ENCODE measurements at places on chromosomes 2 and 18.

GRCh38 chr2:168954256-168954655 is 53.2 kb downstream of the G6PC2 start:
- DNase-seq, result no peak

DNA sequence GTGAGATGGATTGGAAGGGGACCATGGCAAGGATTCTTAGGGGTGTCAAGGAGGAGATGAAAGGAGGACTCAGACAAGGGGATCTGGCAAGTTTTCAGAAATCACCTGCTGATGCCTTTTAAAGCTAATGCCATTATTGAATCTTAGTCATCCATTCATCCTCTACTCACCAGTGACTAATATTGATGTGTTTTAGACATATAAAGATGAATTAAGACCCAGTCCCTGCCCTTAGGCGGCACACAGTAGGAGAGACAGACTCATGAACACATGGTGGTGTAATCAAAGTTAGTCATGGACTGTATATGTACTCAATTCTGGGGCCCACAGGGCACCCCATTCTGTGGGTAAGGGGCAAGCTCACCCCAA is 56.5 kb upstream of the ATL2 start:
- DNase-seq, result no peak

GRCh38 chr2:144285324-144285723 is 234.6 kb downstream of the ZEB2 start:
- no peak for DNase-seq

DNA sequence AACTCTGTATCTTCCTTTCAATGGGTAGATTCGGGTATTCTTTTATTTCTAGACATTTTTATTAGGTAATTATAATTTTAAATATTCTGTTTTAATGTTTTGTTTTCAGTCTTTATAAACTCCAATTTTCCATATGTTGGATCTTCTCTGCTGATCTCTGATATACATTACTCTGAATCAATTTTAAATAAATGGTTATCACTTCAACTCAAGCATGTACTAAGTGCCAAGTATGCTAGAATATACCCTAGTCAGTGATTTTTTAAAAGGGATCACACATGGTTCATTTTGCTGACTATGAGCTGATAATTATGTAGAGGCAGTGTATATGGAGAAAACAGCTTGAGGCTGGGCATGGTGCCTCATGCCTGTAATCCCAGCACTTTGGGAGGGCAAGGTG is 41.7 kb upstream of the NCOA1 start:
- DNase-seq, result no peak

GRCh38 chr2:128441341-128442052 is 122.8 kb upstream of the HS6ST1 start:
- DNase-seq, result no peak

DNA sequence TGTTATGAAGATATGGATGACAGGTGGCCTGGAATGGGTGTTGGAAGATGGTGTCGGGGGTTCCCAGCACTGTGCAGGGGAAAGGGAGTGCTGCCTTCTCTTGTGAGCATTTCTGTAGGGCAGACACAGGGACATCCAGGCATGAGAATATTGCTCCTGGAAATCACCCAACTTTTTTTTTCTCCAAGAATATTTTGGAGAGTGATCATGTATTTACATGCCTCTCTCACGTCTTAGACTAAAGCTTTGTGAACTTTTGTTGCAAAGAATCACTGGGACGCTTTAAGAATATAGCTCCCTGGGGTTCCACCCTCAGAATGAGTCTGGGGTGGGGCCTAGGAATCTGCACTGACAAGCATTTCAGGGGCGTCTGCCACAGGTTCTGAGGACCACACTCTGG is 68.7 kb downstream of the VWA3B start:
- no peak for DNase-seq

- DNase-seq, result no peak
Measured at GRCh38 chr2:162317058-162317742, 1.3 kb downstream of the IFIH1 start.
